ENCODE measurements at places on chromosomes 16 and 17.

DNA sequence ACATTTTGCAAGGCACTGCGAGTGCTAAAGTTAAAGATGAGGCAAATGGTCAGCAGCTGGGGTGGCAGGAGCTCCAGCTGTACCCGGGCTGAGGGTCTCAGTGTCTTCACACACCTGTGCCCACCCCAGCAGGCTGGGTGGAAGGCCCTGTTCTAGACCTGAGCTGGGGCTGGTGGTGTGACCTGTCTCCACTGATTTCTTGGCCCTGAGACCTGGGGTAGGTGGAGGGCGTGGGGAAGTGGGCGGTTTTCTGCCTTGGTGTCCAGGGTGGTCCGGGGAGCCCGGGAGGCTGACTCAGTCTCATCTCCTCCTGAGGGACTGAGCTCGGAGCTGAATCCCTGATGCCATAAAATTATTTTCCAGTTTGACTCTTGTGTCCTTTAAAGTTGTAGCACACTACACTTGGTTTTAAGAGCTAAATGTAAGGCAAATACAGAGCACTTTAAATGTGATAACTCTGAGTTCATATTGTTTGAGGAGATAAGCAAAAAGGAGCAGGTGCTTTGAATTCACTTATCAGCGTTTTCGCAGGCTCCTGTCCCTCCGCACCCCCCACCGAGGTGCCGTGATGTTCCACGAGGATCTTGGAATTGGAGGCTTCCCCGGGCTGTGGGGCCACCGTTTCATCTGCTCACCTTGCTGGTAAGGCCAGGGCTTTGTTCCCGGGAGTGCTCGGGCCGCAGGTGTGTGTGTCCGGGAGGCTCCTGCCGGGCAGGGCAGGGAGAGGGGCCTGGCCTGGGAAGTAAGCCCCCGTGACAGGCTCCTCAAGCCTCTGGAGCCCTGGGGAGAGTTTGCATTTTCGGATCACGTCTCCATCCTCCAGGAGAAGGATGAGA lies 117.0 kb downstream of the AATF start:
- no peak for DNase-seq

DNA sequence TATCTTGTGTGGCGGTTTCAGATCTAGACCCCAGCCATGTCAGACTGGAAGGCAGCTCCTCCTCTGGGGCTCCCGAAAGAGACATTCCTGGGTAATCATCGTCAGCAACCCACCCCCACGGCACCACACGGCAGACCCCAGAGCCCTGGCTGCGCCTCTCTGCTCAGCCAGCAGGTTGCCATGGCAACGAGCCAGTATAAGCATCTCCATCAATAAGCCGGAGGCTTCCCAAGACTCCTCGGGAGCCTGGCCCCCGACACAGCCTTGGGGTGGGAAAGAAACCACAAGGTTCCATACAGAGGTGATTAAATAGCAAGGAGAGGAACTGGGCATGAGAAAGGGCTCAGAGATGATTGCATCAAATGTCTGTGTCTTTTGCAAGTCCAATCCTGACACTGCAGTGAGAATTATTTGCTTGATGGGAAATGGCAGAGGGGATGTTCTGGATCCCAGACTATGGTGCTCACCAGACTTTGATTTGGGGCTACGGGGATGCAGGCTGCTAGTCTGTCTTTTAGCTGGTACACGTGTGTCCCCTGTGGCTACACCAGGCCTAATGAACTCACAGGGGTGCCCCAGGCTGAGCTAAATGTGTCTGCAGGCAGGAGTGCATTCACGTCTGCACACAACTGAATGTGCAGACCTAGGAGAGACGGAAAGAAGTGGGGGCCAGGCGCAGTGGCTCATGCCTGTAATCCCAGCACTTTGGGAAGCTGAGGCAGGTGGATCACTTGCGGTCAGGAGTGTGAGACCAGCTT lies 320.5 kb upstream of the TNRC6C start:
- DNase-seq: no peak

- no peak for DNase-seq
Measured at GRCh38 chr17:76130473-76130872, 10.6 kb downstream of the FOXJ1 start.

- DNase-seq: peak; percentile 63
Measured at GRCh38 chr16:67987460-67988160, 7.3 kb upstream of the DPEP3 start.

DNA sequence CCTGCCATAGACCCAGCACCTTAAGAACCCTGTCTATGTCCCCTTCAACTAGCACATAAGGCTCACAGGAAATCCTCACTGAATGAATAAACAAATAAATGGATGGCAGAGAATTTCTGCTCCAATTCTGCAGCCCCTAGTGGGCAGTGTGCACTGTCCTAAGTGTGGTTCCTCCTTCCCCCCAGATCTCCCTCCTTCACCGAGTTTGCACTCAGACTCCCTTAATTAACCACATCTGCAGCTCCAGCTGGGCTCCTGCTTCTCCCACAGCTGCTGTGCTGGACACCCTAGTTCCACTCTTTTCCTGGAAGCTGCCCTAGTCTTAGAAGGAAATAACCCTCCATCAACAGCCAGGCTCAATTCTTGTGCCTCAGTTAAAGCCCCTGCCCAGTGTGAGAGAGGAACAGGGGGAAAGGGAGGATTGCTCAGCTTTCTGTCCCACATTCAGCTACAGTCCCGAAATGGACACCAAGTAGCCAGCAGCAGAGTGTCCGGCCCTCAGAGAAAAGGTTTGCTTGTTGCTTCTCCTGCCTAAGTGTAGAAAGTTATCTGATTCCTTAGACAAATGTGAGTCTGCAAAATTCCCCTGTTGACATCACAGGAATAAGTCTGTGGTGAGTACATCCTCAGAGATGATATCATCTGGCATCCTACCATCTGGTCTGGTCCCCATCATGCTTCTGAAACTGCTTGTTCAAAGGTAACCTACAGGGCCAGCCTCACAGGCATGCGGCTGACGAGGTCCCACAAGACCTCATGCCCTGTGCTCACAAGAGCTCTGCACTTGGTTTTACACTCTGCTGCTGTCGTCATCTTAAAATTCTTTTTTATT lies 12.3 kb downstream of the LRRC3C start:
- DNase-seq: no peak

GRCh38 chr17:2347805-2348685 lies 10.7 kb downstream of the SGSM2 start:
- DNase-seq: peak; percentile 14

DNA sequence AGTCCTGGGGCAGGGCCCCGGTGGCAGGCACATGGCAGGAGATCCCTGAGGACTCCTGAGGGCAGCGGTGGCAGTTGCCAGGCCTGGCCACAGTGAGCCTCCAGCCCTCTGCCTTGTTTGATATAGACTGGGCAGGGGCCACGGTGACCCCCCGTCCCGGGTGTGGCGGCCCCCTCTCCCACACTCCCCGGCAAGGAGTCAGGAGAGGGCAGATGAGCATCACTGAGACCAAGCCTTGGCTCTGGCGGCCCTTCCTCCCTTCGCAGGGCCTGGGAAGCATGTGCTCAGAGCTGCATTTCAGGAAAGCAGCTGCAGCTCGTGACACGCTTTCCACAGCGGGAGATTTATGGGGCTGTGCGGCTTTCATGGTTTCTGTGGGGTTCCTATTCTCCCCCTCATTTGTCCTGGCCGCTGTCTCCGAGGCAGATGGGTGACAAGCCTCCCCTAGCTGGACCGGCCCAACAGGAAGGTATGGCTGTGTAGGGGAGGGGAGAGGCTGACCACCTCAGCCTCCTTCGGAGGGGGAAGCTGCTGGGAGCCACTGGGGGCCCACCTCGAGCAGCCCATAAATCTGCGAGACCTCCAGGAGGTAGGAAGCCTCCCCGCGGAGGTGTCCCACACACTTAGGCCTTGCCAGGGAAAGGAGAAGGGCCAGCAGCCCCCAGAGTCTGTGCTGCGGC lies 211.4 kb downstream of the NTN1 start:
- DNase-seq: no peak

DNA sequence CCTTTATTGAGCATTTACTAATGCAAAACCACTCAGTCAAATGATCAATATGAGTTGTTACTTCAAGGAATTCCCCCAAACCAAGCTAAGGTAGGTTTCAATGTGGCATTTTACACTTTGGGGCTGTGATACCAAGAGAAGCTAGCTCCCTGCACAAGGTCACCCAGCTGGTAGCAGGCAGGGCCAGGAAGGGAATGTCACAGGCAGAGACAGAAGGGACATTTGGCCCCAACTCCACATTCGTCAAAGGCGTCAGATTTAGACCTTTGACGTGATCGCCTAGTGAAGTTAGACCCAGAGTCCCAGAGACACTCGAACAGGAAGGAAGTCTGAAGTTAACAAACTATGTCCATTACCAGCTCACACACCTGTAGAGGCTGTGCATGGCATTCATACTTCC lies 5.5 kb upstream of the SMG1 start:
- no peak for DNase-seq

DNA sequence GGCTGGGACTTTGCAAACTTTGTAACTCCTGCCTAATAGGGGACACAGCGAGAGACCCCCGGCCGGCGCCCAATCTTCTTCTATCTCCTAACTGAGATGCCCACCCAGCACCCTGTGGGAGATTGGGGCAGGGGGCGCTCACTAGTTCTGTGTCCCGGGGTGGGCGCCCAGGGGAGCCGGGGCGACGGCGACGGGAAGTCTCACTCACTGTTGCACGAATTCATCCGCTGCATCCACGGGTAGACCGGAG lies 3.9 kb upstream of the HOXB5 start:
- DNase-seq: no peak

DNA sequence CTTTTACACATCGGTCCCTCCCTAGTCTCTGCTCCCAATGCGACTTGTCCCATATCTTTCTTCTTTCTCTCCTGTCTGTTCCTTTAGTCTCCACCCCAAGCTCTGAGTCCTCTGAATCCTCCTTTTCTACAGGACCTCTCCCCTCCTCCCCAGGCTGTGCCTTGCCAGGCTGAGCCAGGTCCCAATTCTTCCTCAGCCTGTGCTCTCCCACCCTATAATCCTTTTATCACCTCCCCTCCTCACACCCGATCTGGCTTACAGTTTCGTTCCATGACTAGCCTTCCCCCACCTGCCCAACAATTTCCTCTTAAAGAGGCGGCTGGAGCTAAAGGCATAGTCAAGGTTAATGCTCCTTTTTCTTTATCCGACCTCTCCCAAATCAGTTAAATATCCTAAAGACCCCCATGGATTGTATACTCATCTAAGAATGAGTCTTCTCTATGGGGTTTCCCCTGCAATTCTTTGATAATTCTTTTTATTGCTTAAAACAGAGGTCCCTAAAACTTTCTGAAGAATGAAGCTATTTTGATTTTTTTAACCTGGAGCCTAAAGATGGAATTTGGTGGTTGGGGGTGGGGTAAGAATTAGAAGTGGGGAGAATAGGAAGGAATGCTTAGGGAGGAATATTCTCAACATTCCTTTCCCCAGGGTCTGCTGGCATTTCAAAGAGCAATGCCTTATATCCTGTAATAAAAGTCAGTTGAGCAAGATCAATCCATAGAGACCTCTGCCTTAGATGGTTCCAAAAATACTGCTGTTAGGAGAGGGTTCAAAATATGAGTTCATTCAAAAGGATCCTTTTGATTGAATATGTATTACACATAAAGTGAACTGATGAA lies 102.8 kb downstream of the MYO1D start:
- DNase-seq: no peak

- no peak for DNase-seq
Measured at GRCh38 chr17:18967916-18968315, 16.0 kb downstream of the SLC5A10 start.

GRCh38 chr16:85940214-85940613 lies 41.3 kb downstream of the IRF8 start:
- DNase-seq: no peak

GRCh38 chr17:39971076-39971603 lies 8.3 kb downstream of the GSDMA start:
- DNase-seq: no peak
